Mesenteric fat pad (tissue), 1 donor: ENCODE measurements at places on chromosomes 13 and 19. TPM values are rescaled to one million over a fixed set of nuclear protein-coding genes. Genes with fewer than 3 reads are reported as not detected.

The PRSS57 gene
- total RNA-seq: not detected

The ATP1A3 gene
- total RNA-seq: not detected

The FFAR3 gene
- 1.4 TPM for total RNA-seq

The NALCN gene
- total RNA-seq: 0.19 TPM

GRCh38 chr13:46401432-46401831, 14.4 kb upstream of the RUBCNL start:
- no peak for DNase-seq

DNA sequence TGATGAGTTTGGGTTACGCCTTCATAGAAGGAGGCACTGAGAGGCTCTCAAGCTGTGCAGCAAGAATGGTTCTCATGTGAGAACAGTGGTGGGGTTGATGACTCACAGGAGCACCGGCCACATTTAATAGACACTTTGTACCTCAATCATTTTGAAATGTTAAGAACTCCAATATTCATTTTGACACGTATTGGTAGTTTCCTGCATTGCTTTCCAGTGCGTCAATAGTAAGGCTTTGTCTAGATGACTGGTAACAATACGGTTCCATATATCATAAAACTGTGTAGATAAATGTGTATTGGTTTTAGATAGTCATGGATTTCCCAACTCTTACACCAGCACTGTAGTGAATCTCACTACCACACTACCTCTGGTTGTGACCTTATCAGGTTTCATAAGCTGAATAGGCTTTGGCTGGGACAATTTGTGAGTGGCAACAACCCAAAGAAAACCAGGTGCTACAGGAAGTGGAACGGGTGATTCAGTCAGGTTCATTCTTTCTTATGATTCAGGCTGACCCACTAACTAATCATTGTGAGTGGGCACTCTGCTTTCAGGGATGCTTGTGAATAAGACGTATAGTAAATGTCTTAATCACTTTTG, 362.6 kb downstream of the KLF5 start:
- no peak for DNase-seq

DNA sequence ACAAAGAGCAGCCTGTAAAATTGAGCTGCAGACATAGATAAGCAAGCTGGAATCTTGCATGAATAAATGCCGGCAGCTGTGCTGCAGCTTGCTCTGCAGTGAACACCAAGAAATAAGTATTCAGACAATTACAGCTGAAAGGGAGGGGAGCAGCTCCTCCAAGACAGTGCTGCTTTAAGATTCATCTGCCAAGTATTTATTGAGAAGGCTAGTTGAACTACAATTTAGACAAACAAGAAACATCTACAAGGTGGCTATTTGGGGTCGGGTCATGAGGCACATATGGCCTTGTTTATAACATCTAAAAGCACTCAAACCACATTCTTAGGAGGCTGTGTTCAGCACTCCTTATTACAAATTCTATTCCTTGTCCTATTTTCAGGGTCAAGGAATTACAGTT, 34.9 kb downstream of the ZNF726 start:
- no peak for DNase-seq

DNA sequence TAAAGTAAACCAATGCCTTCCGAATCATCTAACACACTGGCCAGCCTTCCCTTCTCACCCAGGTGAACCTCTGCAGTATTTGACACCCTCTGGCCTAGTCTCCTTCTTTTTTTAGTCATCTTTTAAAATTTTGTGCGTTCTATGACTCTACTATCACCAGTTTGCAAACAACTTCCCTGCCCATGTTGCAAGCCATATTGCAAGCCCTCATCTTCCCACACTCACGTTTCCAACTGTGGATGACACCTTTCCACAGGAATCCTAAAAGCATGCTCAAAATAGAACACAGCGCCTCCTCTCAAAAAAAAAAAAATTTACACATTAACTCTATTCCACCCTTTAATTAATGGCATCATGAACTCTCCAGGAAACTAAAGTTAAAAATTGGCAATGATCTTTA, 440.1 kb downstream of the EFNB2 start:
- DNase-seq: no peak

DNA sequence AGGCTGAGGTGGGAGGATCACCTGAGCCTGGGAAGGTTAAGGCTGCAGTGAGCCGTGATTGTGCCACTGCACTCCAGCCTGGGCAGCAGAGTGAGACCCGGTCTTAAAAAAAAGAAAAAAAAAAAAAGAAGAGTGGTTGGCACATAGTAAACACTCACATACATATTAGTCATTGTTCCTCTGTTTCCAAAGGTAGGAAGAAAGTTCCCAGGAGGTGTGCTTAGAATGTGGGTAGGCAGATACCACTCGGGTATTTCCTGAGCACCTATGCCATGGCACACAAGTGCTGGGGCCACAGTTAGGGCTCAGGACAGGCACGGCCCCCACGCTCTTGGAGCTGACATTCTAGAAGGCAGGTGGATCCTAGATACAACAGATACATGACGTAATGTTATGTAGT, 41.4 kb downstream of the SIPA1L3 start:
- DNase-seq: no peak

GRCh38 chr13:89748716-89749115, 1598.8 kb upstream of the MIR17HG start:
- no peak for DNase-seq

GRCh38 chr19:53875602-53876325, 6.2 kb upstream of the PRKCG start:
- no peak for DNase-seq

DNA sequence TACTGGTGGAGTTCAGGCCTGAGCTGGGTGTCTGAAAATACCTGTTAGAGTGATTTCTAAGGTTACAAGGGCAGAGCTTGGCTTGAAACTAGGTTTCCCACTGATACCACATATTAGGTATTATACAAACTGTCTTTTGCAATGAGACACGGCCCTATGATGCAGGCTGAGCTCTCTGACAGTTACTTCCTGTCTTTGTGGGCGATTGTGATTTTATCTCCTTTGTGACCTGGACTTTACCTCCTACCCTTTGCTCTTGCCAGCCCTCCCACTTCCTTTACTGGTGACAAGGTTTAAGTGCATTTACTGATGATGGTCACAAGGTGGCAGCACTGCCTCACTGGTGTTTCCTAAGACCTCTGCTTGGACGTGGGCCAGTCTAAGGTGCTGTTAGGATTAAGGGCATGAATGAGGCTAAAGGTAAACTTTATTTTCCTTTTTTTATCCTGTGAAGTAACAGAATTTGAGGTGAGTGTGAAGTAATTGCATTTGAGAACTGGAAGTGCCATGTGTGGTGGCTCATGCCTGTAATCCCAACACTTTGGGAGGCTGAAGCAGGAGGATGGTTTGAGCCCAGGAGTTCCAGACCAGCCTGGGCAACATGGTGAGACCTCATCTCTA, 7.7 kb upstream of the CXCL17 start:
- peak; percentile 76 for DNase-seq

DNA sequence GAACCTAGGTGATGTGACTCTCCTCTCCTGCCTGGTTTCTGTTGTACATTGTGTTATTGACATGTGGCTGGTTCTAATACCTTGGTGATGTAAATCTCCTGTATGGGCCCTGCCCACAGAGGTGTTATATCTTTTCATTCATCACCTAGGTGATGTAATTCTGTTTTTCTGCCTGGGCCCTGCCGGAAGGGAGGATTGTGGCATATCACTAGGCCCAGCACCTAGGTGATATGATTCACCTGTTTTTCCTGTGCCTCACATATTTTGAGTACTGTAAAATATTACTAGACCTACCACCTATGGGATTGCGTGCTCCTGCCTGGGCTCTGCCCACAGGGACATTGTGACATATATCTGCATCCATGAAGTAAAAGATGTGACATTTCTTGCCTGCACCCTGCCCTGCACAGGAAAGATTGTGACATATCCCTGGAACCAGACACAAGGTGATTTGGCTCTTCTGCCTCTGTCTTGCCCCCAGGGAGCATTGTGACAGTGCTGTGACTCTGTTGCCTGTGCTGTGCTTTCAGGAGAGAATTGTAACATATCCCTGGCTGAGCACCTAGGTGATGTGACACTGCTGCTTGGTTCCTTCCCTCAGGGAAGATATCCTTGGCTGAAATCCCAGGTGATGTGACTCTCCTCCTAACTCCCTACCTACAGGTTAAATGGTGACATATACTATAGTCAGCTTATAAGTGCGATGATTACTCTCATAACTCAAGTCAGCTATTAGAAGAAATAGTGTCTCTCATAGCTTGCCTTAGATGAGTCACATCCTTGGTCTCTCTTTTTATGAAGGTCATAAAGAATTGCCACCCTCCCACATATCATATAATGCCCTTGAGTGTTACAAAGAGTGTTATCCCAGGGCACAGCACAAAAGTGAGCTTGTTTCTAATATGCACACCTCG, 13.3 kb upstream of the ZNF681 start:
- DNase-seq: no peak

DNA sequence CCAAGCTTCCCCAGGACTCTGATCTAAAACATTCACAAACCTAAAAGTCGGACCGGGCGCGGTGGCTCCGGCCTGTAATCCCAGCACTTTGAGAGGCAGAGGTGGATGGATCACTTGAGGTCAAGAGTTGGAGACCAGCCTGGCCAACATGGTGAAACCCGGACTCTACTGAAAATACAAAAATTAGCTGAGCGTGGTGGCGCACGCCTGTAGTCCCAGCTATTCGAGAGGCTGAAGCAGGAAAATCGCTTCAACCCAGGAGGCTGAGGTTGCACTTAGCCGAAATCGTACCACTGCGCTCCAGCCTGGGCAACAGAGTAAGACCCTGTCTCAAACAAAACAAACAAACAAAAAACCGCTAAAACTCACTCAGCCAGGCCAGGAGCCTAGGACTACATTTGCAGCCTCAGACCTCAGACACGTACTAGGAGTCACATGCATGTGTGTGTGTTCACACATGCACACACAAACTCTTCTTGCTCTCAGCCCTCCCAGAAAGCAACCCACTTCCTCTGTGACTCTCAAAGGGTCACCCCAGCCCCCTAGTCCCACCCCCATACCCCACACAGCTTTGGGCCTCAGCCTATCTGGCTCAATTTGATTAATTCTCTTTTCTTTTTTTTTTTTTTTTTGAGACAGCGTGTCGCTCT, 704 bp upstream of the NOTCH3 start:
- no peak for DNase-seq

- no peak for DNase-seq
Measured at GRCh38 chr13:27338207-27338606, 67.6 kb downstream of the RASL11A start.

GRCh38 chr19:35261356-35262100, 7.2 kb upstream of the USF2 start:
- peak; percentile 75 for DNase-seq

GRCh38 chr19:5974721-5975387, 3.1 kb downstream of the RANBP3 start:
- no peak for DNase-seq

DNA sequence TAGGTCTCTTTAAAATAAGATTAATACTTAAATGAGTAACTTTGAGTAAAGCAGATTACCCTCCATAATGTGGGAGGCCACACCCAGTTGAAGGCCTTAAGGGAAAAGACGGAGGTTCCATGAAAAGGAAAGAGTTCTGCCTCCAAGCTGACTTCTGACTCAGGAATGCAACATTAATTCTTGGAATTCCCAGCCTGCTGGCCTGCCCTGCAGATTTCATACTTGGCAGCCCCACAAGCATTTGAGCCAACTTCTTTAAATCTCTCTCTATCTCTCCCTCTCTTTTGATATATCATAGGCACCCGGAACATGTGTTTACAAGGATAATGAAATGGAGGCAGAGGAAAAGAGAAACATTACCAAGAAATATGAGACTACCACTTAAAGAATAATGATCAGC, 902.3 kb upstream of the MIR17HG start:
- DNase-seq: no peak

- DNase-seq: no peak
Measured at GRCh38 chr13:109451726-109452125, 334.7 kb downstream of the IRS2 start.

- no peak for DNase-seq
Measured at GRCh38 chr19:28400953-28401671, 811.8 kb downstream of the UQCRFS1 start.

GRCh38 chr13:44967704-44968433, 21.4 kb downstream of the NUFIP1 start:
- DNase-seq: no peak

DNA sequence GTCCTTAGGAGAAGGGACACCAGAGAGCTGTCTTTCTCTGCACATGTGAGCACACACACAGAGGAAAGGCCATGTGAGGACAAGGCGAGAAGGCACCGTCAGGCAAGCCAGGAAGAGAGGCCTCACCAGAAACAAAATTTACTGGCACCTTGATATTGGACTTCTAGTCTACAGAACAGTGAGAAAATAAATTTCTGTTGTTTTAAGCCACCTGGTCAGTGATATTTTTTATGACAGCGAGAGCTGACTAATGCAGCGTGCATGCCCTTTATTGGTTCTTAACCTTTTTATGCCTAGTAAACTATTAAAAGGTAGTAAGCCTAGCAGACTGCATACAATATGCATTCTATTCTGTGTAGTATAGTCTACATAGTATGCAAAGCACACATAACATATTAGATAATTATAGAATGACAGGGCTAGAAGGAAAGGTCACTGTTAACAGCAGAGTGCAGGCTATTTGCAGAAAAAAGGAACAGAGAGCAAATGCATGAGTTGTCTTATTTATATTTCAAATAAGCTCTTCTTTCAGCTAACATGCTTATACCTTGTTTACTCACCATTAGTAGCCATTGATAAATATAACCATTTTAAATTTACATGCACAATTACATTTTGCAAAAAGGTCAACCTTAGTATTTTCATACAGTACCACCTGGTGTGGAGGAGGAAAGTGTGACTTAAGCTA, 25.2 kb upstream of the KATNAL1 start:
- no peak for DNase-seq

DNA sequence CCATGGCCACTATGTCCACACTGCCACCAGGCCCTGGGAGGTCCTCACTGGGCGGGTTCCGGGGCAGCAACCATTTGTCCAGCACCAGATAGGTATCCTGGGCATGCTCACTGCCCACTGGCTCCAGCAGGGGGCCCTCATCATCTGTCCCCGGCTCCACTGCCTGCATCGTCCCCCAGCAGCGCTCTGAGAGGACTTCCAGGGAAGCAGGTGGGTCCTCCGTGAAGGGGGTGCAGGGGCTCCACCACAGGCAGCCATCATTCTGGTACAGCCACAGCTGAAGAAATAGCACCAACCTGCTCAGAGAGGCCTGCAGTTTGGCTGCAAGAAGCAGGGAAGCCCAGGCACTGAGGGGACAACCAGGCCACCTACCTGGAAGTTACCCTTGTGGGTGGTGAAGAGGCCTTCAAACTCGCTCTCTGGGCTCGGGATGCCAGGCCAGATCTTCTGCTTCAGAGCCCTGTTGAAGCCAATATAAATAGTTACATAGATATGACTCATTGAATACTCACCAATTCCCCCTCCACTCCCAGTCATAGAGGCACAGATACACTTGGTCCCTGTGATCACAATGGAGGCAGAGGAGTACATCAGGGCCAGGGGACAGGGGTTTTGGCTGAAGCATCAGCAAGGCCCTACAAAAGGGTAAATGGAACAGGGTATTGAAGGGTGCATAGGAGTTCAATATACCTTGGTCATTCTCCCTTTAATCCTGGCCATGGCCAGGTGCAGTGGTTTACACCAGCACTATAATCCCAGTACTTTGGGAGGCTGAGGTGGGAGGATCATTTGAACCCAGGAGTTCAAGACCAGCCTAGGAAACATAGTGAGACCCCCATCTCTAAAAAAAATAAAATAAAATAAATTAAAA, 4.1 kb downstream of the SWSAP1 start:
- DNase-seq: no peak
